ENCODE measurements at places on chromosomes 6 and 20.

GRCh38 chr6:85436411-85436810 is 13.5 kb upstream of the NT5E start:
- no peak for DNase-seq

GRCh38 chr6:133707456-133707855 is 181.5 kb upstream of the TCF21 start:
- DNase-seq = no peak

GRCh38 chr20:45346291-45346718 is 1.9 kb downstream of the SDC4 start:
- DNase-seq = no peak

- no peak for DNase-seq
Measured at GRCh38 chr20:14446446-14446845, 109.0 kb upstream of the FLRT3 start.

DNA sequence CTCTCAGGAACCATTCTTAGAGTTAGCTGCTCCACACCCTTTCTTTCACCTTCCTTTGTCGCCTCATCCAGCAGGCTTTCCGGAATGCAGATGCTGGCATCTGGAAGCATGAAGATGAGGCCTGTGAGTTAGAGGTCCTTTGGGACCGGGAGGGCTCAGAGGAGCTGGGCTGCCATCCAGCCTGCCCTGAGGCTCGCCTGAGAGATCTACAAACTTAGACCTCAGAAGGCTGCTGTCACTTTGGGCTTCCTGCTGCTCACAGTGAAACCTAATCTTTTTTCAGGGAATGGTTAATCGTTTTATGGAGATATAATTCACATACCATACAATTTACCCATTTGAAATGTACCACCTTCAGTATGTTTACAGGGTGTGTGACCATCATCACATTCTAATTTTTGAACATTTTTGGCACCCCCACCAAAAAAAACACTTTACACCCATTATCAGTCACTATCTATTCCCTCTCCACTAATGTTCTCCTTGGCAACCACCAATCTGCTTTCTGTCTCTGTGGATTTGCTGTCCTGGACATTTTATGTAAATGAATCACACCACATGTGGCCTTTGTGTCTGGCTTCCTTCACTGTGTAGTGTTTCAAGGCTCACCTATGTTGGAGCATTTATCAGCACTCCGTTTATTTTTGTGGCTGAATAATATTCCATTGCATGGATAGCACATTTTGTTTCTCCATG is 20.0 kb upstream of the MPC1 start:
- DNase-seq = no peak

DNA sequence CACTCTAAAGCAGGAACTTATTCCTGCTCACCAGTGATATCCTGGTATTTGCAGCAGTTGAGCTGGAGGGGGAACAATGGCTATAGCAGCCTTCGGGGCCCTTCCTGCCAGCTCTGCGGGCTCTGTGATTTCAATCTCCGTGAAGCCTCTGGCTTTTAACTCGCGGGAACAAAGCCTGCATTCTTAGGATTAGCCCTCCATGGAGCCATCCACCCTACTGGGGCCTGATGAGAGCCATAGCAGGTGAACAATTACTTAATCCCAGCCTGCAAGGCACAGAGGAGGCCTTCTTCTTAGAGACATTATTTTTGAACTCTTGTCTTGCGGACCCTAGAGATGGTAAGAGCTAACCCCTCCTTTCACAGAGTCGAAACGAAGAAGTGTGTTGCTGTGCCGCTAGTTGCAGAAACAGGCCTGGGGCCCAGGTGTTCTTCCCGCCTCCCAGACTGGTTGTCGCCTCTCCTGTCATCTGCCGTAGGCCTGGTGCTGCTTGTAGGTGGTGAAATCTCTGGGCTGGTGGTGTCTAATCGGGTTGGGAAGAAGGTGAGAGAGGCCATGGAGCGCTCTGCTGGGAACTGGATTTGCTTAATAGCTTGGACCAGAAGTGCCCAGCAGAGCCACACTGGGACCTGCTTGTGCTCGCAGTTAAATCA is 9.7 kb downstream of the GHRH start:
- no peak for DNase-seq

GRCh38 chr6:31899215-31899614 is 1.7 kb upstream of the EHMT2 start:
- DNase-seq = no peak

DNA sequence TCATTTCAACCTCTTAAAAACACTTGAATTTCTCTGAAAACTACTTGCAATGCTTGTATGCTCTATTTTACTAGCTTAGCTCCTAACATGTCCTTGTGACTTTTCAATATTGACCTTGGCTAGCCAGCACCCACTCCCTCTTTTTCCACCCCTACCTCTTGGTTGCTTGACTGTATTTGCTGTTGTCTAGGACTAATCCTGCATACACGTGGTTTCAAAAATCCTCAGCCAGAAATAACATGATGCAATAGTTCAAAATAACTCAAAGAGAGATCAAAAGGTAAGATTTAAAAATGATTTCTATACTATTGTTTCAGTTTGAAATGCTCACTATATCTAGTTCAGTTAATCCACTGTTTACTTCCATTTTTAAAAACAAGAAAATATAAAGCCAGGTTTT is 102.3 kb upstream of the TBX18 start:
- no peak for DNase-seq

- no peak for DNase-seq
Measured at GRCh38 chr6:33072508-33073100, 845 bp downstream of the HLA-DPA1 start.

GRCh38 chr6:111603685-111604084 is 2.0 kb downstream of the TRAF3IP2 start:
- DNase-seq = no peak

- DNase-seq = no peak
Measured at GRCh38 chr6:119446115-119446554, 96.6 kb upstream of the MAN1A1 start.

GRCh38 chr6:152380351-152380767 is 256.8 kb downstream of the SYNE1 start:
- no peak for DNase-seq

GRCh38 chr6:170429450-170429849 is 122.9 kb downstream of the FAM120B start:
- DNase-seq = no peak

DNA sequence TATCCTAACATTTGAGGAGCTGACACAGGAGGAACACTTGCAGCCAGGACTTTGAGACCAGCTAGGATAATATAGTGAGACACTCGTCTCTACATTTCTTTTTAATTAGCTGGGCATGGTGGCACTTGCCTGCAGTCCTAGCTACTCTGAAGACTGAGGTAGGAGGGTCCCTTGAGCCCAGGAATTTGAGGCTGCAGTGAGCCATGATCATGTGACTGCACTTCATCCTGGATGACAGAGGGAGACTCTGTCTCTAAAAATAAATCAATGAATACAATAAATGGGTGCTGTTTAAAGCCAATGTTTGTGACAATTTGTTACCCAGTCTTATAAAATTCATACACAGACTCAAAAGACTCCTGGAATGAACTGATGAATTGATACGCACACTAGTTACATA is 1.8 kb upstream of the HLA-G start:
- DNase-seq = no peak

GRCh38 chr20:38065764-38066375 is 32.3 kb downstream of the RPRD1B start:
- no peak for DNase-seq

DNA sequence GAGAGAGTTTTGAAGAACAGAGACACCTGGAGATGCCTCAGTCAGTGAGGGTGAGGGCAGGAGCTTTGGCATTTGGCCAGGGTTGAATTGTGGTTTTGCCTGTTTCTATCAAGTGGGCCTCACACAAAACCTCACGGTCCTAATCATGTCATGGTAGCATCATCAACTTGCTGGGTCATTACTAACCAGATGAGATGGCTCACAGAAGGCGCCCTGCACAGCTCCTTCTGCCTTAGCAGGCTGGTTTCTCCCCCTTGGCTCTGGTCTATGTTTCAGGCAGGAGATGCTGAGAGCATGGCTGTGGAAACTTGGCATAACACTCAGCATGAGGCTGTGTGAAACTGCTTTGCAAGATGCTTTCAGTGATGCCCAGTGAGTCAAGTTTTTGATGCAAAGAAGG is 99.3 kb downstream of the LRRC1 start:
- DNase-seq = no peak

GRCh38 chr6:94894300-94894699 is 683.0 kb upstream of the MANEA start:
- DNase-seq = no peak

DNA sequence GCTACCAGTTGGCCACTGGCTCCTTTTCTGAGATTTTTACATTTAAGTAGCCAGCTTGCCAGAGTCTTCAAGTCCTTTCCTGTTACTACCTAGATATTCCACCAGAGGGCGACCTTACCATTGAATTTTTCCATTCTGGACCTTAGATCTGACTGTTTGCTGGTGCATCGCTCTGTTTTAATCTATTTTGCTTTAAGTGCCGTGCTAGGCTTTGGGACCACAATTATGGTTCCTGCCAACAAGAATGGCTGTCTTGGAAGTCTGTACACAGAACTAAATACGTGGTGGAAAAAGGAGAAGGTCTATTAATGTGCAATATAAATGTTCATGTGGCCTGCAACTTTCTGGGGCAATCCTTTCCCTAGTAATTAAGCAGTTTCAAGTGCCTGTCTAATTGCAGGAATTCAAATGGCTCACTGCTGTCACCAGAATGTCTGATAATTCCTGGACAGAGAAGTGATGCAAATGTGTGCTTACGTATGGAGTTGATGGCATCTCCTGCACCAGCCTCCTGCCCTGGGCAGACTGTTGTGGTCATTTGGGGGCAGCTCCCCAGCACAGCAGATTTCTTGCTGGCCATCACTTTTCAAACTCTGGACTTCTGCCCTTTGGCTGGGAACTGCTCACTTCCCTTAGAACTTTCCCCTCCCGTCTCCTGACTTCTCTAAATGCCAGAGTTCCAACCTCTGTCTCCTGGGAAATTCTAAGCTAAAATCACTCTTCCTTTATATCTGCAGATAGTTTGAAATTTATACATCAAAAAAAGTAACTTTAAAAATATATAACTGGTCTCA is 5.6 kb upstream of the HLA-DOA start:
- DNase-seq = no peak

DNA sequence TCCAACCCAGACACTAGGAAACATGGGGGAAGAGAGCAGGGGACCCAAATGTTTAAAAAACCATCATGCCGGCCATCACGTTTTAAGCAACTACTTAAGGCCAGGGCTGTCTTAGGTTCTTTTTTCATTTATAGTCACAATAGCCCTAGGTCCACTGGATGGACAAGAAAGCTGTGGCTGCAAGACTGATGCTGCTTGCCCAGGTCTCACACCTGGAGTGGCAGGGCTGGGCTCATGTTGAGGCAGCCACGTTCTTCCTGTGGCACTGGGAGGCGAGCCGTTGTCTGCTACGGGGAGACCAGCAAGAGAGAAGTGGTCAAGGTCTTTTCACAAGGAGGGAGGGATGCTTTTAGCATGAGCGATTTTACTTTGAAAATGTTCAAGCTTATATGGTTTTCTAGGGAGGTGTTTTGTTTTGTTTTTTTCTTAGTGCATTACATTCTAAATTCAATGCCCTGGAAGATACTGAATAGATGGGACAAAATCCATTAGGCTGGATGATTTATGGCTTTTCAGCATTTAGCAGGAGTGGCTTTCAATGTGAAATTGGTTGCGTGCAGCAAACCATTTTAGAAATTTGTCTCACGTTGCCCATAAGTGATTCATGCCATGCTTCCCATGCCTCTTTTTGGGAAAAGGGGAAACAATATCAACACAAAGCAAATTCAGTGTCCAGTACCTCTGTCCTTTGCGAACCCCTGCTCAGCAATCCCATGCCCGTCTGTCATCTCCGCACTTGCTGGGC is 106.6 kb upstream of the SNX9 start:
- no peak for DNase-seq

DNA sequence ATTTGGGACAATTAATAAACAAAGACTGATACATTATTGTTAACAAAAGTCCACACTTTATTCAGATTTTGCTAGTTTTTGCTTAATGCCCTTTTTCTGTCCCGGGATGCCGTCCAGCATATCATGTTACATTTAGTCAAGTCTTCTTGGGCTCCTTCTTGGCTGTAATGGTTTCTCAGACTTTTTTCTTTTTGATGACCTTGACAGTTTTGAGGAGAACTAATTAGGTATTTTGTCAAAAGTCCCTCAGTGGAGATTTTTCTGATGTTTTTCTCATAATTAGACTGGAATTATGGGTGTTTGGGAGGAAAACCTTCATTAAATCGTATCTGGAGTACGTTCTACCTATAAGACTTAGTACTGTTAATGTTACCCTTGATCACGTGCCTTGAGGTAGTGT is 177.2 kb downstream of the MCHR2 start:
- DNase-seq = no peak

GRCh38 chr20:14470231-14470899 is 133.0 kb upstream of the FLRT3 start:
- DNase-seq = peak; percentile 53

DNA sequence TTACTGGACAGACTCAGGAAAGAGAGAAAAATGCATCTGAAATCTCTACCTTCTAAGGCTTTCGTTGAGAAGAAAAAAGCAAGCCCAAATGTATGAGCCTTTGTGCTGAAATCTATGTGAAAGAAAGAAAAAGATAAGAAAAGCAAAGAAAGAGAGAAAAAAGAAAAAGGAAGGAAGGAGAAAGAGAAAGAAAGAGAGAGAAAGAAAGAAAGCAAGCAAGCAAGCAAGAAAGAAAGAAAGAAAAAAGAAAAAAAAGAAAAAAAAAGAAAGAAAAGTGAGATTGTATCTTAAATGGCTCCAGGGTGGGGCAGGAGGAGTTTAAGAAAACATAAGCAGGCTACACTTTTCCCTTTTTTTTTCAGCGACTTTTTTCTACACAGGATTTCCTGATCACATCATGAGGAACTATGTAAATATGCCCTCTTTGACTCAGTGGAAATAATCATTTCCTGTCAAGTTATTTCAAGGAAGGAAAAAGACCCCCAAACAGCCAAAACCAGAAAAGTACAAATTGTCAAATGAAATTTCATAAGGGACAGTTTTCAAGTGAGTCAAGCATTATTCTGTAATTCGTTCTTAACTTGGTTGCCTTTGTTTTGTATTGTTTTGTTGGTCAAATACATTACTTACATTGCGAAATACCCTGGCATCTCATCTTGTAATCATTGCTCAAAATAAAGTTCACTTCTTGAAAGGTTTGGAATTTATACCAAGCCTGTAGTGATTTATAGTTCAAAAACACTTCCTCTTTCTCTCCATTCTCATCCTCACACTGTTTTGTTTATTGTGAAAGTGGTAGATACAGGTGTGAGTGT is 79.5 kb upstream of the RNF217 start:
- no peak for DNase-seq

DNA sequence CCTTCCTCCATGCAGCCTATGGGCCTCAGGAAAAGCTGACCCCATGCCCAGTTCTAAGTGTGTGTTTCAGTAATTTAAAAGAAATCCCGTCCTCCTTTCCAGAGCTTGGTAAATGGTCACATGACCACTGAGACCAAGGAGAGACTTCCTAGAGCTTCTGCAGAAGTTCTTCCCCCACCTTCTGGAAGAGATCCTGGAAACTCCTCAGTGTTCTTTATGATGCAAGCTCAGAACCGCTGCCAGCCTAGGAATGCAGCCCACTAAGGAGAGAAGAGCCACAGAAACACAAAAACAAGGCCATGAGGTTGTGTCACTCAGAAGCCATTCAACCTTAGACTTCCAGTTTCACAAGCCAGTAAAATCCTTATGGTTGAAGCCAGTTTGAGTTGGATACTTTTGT is 348.4 kb downstream of the TPBG start:
- no peak for DNase-seq

Data from left colon (tissue), 2 donors.